ENCODE measurements at places on chromosomes 4 and X.

GRCh38 chr4:2570551-2571222 lies 34.2 kb downstream of the FAM193A start:
- no peak for DNase-seq

GRCh38 chr4:72505314-72505744 lies 63.7 kb downstream of the ADAMTS3 start:
- no peak for DNase-seq

DNA sequence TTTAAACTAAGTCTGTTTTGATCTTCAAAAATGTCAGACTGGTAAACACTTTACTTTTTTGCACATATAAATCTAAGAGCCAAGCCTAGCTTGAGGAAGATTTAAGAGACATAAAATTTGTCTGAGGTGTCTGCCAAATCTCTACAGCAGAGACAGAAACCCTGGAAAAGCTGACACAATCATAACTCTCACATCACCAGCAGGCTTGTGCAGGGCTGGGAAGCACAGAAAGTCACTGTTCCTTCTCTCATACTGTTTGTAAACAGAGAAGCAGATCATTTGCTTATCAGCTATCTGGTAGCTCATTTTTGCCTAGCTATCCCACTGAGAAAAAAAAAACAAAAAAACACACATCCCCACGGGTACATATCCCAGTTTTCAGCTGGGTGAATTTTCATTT lies 7.0 kb downstream of the ENOX2 start:
- no peak for DNase-seq

- no peak for DNase-seq
Measured at GRCh38 chrX:57121816-57122215, 468 bp upstream of the SPIN2B start.

- no peak for DNase-seq
Measured at GRCh38 chr4:124092541-124092984, 620.0 kb downstream of the ANKRD50 start.

DNA sequence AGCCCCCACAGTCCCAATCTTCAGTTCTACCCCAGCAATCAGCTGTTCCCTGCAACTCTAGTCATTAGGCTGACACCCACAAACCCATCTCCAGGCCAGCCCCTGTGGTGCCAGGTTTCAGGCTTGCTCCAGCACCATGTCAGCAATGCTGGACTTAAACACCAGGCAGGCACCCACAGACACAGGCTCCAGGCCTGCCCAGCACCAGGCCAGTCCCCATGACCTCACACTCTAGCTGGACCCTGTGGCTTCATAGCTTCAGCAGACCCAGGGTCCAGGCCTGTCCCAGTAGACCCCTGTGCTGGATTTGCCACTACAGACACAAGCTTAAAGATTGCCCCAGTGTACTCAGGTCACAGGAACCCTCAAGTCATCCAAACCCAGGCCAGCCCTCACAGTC lies 300.3 kb downstream of the CHIC1 start:
- DNase-seq, result no peak

DNA sequence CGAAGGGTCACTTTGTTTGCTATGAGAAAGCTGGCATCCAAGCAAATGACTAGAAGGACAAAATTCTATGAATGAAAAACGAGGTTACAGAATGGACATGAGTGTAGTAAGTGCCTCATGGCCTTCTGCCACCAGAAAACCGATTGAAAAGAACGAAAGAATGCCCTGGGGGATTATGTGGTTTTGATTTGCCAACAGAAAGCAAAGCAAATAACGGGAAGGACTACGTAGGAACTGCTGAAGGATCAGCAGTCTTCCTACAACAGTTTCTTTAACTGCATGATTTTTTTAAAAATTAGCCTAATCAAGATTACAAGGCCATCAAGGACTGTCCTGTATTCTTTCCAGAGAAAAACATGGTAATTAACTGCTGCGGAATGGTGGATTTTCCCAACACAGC lies 50.6 kb downstream of the NRK start:
- DNase-seq, result no peak

DNA sequence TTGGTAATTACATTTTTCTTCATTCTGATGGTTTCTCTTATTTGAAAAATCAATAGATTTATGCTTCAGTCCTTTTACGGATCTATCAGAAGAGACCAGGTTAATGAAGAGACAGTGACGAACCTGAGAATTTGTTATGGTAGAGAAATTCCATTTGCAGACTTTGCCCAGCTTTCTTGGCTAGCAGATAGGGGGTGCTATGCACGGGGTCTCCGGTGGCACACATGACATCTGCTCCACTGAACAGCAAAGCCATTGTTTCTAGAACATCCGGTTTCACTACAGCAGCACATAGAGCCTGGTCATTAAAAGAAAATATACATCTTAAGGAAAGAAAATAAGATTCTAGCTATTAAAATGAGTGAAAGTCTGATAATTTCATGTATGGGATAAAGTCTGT lies 85.1 kb downstream of the ARAP2 start:
- DNase-seq, result no peak

GRCh38 chrX:19707246-19707871 lies 180.0 kb downstream of the SH3KBP1 start:
- DNase-seq, result no peak

DNA sequence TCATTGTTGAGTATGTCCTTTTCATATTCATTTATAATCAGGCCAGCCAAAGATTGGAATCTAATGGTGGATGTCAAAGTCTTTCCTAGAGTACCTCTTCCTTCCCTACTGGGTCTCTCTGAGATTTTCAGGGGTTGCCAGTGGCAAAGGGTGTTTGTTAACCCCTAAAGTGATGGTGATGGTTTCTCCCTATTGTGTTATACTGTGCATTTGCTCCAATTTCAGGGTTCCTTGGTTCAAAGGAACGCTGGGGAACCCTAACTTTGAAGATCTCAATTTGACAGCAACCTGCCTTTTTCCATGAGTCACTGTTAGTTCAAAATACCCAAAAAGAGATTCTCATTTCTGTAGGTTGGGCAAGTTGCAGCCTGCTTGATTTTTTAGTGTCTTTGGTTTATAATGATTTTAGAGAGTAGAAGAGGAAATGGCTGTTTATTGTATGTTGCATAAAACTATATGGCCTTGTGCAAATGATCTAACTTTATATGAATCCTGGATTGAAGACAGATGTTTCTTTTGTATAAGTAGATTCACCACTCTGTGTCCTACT lies 23.0 kb downstream of the GAB1 start:
- DNase-seq, result no peak

GRCh38 chrX:72027024-72027913 lies 104.4 kb downstream of the RTL5 start:
- no peak for DNase-seq

Measured in memory B cell (primary cell).